ENCODE measurements at places on chromosomes 6 and 20. TPM values are rescaled to one million over a fixed set of nuclear protein-coding genes. Genes with fewer than 3 reads are reported as not detected.

ARMH2 gene
- not detected for polyA plus RNA-seq

TREM1 gene
- polyA plus RNA-seq = not detected

PHACTR3 gene
- polyA plus RNA-seq = not detected

ABHD16B gene
- 0.34 TPM for polyA plus RNA-seq

FOXS1 gene
- polyA plus RNA-seq = not detected

GABBR1 gene
- polyA plus RNA-seq = not detected

DEFB119 gene
- polyA plus RNA-seq = not detected

SCUBE3 gene
- 0.02 TPM for polyA plus RNA-seq

POLR3F gene
- 4.4 TPM for polyA plus RNA-seq

BPIFB4 gene
- not detected for polyA plus RNA-seq

HLA-DMB gene
- 89.1 TPM for polyA plus RNA-seq

RAE1 gene
- 35.7 TPM for polyA plus RNA-seq

LRRC73 gene
- not detected for polyA plus RNA-seq

SLC22A16 gene
- polyA plus RNA-seq = not detected

PRPF6 gene
- 52.6 TPM for polyA plus RNA-seq

ARFGEF2 gene
- 5.7 TPM for polyA plus RNA-seq

SS18L1 gene
- 0.39 TPM for polyA plus RNA-seq

BMP7 gene
- polyA plus RNA-seq = not detected

MRAP2 gene
- not detected for polyA plus RNA-seq

MKKS gene
- polyA plus RNA-seq = 26.8 TPM

HLA-DQA1 gene
- 1.8 TPM for polyA plus RNA-seq
